Activated naive CD4-positive, alpha-beta T cell treated with Interleukin-2 at 50 U/mL for 16 hours (primary cell): ENCODE measurements at places on chromosomes 2 and 18.

DNA sequence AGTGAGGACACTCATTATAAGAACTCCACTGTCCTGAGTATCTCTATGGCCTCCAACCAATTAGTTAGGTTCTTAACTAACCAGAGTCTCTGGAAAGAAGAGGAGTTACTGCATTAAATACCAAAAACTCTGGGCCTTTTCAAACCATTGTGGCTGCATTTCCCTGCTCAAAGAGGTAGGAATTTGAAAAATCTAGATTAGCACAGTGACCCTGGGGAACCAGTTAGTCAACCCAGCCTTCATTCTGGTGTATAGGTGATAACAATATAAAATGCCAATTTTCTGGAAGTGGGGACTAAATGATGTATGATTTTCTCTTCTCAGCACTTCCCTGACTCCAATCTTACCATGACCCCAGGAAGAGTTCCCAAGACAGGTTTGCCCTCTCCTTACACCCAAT is 287.8 kb upstream of the SETBP1 start:
- no peak for DNase-seq

- no peak for DNase-seq
Observed at GRCh38 chr2:107635883-107636282, 190.8 kb upstream of the RGPD4 start.

- no peak for DNase-seq
Observed at GRCh38 chr18:24999650-25000267, 352.2 kb downstream of the ZNF521 start.

DNA sequence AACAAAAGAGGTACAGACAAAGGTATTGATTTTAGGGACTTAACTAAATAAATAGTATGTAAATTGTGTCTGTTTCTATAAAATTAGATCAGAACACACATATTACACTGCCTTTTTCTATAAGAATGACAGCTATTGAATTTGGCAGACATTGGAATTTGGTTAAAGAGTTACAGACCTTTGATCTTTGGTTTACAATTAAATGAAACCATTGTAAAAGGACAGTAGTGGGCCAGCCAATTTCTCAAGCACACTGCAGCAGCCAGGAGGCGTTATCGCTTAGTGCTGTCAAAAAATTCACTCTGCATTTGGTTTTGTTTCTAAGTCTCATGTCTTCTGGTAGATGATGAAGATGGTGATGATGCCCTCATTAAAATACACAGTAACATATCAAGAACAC is 175.9 kb downstream of the NR4A2 start:
- no peak for DNase-seq

DNA sequence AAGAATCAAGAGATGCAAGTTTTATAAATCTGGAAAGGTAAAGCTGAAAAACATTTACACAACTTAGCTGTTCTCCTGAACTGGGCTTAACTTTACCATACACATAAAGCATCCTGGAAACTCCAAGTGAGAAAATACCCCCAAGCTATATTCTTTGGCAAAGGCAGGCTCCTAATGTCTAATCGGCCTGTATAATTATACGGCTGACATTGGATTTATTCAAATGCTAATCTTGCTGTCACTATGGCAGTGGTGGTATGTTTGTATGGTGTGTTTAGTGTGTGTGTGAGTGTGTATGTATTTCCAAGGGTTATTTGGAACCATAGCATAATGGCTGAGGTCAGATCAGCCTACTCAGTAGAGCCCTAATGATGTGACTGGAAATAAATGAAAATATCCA is 1031.8 kb upstream of the ZEB2 start:
- no peak for DNase-seq

DNA sequence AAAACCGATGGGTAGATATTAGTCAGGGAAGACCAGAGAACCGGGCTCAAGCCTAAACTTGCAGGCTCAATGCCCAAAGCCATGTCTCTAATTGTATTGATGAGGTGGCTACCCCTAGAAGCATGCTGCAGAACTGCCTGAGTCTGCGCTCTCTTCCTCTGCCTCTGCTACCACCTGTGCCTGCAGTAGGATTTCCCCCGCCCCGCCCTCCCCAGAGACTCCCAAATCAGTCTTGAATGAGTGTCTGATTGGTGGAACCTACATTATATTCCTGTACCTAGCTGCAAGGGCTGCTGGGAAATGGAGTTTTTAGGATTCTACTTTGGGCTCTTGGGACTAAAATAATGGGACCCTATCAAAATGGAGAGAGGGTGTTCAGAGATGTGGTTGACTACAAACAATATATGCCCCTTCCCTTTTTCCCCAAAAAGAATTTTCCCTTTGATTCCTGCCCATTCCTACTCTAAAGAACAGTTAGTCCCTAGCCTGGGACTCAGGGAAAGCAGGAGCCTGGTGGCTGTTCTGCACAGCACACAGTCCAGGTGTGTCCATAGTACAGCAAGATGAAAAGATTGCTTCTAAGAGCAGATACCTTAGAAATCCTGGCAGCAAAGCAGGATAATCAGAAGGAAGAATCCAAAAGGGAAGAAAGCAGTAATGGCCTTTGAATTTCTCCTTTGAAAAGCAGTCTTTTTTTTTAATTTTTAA is 12.5 kb downstream of the GRP start:
- DNase-seq: no peak

GRCh38 chr2:241857041-241857541 is 1.6 kb downstream of the PDCD1 start:
- no peak for DNase-seq

DNA sequence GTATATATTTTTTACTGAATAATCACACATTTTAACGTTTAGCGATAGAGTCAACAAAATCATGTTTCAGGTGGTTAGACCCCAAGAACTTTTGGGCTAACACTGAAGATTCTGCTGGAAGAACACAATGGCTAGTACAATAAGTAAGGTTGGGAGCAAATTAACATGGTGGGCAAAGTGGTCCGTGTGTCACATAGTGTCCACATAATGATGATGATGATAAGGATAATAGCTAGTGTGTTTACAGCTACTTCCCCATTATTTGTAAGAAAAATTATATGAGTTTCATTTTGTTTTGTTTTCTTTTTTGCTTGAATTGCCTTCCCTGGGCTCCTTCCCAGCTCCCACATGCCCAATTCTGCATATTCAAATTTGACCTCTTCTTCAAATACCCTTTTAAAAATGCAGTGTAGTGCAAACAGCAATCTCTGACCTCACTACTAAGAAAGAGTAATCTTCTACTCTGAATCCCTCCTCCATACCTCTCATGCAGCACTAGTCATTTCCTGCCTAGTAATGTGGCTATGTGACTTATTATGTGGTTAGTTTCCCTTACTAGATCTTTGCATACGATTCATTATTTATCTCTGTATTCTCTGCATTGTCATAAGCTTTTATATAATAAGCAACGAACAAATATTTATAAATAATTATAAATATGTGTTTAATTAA is 16.9 kb upstream of the VPS54 start:
- no peak for DNase-seq

- DNase-seq: no peak
Observed at GRCh38 chr2:3606028-3606369, 11.1 kb downstream of the COLEC11 start.

DNA sequence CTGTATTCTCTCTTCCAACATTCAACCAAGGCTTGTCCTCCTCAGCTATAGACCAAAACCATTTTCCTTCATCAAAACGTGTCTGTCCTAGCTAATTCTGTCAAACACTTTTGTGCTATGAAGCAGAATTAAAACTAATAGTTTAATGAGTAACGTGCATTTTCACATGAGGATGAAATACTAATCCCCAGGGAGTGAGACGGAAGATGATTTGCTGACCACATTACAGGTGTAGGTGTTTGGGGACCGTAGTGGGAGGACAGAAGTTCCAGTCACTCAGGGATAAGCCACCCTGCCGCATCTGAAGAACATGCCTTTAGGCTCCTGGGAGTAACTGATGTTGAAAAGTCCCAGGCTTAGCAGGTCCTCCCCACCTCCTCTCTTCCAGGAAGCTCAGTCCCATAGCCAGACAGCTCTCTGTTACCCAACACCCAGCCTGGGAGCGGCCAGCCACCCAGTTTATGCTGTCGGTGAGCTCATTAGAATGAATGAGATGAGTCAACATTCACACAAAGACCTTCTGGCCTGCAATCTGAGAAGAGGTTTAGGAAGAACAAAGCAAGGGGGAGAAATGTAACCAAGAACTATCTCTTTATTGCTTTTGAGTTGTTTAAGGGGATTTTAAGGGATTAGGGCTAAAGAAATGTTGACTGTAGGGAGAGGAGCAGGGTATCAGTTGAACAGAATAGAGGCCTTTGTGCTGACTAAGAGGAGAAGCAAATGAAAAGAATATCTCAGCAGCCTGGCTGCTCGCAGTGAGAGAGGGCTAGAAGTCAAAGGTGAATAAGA is 122.5 kb downstream of the FOXI3 start:
- no peak for DNase-seq

- no peak for DNase-seq
Observed at GRCh38 chr2:101047774-101048173, 45.7 kb downstream of the RPL31 start.

DNA sequence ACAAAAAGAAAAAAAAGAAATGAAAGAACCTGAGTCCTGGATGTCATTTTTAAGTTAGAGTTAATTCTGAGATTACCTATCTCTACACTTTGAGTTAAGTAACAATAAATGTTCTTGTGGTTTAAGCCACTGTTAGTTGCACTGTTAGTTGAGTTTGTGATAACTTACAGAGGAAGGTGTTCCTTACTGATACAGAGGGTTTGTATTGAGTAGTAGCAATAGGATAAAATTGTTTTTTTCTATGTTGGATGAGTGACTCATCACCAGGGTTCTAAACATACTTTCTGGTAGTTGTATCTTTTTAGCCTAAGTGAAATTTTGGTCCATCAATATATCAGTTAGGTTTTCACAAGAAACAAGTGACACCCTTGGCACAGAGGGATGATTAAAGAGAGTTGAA is 4.0 kb upstream of the LCLAT1 start:
- no peak for DNase-seq

- no peak for DNase-seq
Observed at GRCh38 chr2:32773448-32773808, 145.6 kb downstream of the TTC27 start.

DNA sequence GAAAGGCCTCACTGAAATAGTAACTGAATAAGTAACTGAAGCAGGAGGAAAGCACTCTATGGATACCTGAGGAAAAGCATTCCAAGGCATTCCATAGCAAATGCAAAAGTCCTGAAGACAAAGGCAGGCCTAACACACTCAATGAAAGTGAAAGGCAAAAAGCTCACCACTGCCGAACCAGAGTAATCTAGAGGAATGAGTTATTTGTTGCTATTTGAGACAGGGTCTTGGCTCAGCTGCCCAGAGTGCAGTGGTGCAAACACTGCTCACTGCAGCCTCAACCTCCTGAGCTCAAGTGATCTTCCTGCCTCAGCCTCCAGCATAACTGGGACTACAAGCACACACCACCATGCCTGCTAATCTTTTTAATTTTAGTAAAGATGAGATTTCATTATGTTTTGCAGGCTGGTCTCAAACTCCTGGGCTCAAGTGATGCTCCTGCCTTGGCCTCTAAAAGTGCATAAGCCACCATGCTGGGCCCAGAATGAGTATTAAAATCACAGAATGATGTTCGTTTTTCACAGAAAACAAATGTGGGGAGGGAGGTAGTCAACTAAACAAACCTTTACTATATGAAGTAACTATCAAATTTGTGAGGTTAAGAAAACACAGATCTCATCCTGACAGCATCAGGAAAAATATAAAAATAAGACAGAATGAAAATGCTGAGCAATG is 17.9 kb downstream of the PIAS2 start:
- DNase-seq: no peak

GRCh38 chr18:51498085-51498855 is 300.8 kb upstream of the MEX3C start:
- no peak for DNase-seq

DNA sequence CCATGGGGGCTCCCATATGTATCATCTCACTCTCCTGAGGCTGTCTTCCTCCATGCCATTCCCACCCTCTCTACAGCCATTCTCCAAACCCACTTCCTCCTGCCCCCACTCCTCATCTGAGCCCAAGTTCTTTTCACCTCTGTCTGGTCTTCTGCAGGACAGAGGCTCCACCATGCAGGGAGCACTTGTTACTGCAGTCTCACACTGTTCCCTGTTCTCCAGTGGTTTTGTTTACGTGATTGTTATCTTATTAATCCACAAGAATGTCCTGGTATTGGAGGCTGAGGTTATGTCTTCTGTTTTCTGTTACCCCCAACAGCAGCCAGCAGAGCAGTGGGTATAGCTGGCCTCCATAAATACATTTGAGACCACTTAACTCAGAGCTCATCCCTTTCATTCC is 51.4 kb downstream of the PAX8 start:
- DNase-seq: no peak

- peak; percentile 41 for DNase-seq
Observed at GRCh38 chr2:219178377-219179175, 501 bp downstream of the RETREG2 start.

DNA sequence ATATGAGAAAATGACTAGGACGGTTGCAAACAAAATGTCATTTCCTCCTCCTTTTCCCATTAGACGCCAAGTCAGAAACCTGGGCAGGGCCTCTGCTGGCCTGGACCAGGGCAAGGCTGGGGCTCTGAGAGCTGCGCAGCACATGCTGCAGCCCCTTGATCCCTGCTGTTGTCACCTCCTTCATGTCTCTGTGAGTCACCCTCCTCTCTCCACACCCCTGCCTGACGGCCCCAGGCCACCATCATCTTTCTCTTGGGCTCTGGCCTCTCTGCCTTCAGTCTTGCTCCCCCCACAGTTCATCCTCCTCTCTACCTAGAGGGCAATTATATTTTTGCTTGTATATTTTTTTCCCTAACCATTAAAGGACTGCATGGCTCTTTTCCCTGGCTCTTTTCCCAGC is 10.0 kb downstream of the FLACC1 start:
- DNase-seq: no peak

DNA sequence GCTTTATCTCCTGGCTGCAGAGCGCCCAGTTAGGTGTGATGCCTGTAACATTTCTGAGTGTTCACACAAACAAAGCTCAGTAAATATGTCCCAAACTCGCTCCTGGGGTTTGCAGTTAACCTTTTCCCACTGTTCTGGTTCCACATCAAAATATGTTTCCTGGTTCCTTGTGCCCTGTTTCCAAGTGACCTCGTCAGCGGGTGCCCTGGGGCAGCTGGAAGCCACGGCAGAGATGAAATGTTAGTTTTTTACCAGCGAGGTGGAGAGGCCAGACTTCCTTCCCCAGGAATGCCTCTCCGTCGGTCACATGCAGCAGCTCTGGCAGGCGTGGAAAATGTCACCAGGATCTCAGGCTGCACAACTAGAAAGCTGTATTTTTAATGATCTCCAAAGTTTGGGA is 18.2 kb downstream of the NFATC1 start:
- no peak for DNase-seq

GRCh38 chr2:159126432-159127022 is 158.1 kb downstream of the TANC1 start:
- no peak for DNase-seq
